ENCODE measurements at places on chromosomes 12 and 14.

DNA sequence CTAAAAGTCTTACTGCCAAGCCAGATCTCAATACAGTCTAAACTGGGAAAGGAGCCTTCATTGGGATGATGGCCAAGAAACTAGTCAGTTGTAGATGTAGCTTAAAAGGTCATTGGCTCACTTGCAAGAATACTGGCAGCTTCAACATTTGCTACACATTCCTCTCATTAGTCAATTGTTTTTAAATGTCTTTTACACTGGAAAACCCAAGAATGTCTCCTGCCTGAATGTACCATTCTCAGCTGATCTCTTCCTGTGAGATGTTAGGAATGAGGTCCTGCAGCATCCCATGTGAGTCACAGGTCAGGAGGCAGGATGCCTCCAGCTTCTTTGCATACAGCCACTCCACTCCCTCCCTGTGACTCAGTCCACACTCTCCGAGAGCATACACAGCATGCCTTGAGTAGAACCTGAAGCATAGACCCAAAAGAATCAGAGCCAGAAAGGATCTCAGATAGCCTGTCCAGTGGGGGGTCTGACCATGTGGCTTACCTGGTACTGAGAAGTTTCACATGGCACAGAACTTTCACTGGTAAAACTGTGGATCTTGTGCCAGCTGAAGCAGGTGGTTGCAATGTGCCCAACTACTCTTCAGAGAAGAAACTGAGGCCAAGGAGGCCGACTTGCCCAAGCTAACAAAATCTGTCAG, 56.0 kb upstream of the HECTD1 start:
- DNase-seq: no peak

GRCh38 chr14:82719617-82720016, 1186.0 kb upstream of the SEL1L start:
- DNase-seq: no peak

GRCh38 chr14:104086661-104087461, 1.4 kb downstream of the ASPG start:
- DNase-seq: no peak

GRCh38 chr14:47262801-47263200, 412.6 kb downstream of the MDGA2 start:
- DNase-seq: no peak

DNA sequence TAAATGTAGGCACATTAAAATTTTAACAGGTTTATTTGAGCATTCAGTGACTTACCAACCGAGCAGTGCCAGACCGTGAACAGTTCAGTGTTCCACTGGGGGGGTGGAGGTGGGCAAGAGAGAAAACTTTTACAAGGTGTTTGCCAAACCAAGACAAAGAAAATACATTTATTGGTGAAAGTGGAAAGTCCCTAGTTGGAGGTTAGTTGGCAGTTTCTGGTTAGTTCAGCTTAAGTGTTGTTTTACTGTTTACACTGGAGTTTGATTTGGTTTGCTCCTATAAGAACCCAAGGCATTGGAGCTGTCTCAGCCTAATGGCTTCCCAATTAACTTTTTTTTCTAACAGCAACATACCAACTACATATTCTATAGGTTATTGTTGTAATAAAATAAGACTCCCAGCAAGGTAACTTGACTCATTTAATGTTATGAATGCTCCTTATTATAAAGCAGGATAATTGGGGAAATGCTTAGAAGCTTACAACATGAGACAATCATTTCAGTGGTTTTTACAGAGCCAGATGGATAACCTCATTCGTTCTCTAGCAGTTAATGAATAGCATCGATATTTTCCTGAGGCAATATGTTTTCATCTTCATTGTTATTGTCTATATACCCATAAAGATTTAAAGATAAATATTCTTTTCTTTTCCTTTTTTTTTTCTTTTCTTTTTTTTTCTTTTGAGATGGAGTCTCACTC, 115.8 kb downstream of the ETNK1 start:
- DNase-seq: no peak

DNA sequence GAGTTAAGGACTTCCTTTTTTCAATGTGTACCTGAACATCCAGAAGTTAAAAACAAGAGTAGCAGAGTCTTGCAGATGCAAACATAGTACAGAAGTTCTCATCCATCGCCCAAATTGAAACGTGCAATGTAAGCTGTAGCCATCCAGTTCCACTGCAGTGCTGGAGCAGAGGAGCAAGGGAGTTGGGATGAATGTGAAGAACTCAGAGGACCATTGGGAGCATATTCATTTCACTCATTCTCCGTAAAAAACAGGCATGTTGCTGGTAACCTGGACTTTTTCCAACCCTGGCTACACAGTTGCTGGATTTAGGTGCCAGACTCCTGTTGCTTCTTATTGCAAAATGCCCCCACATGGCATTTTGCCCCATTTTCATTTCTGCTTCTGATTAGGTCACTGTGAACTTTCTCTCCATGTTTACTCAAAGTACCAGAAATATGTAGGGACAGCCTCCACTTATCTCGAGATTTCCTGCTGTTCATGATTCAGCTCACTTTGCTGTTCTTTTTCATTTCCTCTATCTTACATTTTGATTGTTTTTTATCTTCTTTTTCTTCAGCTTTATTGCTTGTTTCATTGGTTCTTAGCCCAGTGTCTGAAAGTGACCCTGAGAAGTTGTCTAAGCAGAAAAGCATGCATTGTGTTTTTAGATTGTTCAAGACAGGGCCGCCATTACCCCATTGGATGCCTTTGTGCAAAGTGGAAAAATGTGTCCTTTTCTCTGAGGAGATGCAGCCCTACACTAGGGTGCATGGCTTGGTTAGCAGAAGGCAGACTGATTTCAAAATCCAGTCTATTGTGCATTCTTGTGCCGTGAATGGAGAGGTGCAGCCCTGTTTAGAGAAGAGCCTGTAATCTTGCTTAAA, 109.0 kb upstream of the AMIGO2 start:
- no peak for DNase-seq

DNA sequence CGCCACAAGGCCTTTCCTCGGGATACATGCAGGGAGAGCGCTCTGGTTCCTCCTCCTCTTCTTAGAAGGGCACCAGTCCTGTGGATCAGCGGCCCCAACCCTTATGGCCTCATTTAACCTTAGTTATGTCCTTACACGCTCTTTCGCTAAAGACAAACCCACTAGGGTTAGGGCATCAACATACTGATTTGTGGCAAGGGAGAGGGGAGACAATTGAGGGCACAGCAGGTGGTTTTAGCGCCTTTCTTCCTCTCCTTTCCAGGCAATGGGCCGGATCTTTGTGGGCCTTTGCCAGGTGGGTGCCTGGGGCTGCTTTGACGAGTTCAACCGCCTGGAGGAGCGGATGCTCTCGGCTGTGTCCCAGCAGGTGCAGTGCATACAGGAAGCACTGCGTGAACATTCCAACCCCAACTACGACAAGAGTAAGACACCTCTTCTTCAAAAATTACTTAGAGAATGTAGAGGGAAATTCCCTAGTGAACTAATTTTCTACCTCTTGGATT, 43.6 kb downstream of the DYNC1H1 start:
- DNase-seq: no peak

Measured in T-helper 2 cell (primary cell).